K562 (cell line): ENCODE measurements at places on chromosomes 2 and 18.
A peak's percentile ranks its signal among the peaks of the same experiment; 100 is the strongest.

DNA sequence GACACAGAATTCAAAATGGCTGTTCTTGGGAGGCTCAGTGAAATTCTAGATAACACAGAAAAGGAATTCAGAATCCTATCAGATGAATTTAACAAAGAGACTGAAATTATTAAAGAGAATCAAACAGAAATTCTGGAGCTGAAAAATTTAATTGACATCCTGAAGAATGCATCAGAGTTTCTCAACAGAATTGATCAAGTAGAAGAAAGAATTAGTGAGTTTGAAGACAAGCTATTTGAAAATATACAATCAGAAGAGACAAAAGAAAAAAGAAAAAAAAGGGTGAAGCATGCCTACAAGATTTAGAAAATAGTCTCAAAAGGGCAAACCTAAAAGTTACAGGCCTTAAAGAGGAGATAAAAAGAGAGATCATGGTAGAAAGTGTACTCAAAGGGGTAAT, 12.0 kb upstream of the RANBP2 start:
- H3K4me1 ChIP-seq: no peaks in the 10 kb centered on the region
- H3K27me3 ChIP-seq: no peaks in the 10 kb centered on the region
- H3K4me3 ChIP-seq: no peak overlapping the region
- no peaks in the 10 kb centered on the region for H3K36me3 ChIP-seq
- H3K27ac ChIP-seq: no peak overlapping the region
- no peak for DNase-seq

DNA sequence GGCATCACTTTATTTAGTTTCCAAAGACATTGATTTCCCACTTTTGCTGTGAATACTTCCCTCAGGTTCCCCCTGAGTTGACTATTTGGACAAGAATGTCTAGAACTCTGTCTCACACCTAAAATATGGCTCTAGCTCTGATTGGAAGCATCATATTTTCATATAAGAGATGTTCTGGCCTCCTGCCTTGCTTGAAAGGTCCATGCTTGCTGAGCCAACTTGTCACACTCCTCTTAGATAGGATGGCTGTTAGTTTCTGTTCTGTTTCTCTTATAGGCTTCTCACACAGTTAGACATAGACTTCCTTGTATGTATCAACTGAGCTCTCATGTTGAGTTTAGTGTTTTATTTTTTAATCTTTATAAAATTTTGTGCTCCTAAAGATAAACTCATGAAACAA, 87.1 kb downstream of the CNTNAP5 start:
- no peaks in the 10 kb centered on the region for H3K36me3 ChIP-seq
- H3K27ac ChIP-seq: no peak overlapping the region
- H3K4me1 ChIP-seq: no peaks in the 10 kb centered on the region
- H3K27me3 ChIP-seq: no peaks in the 10 kb centered on the region

GRCh38 chr2:102141970-102142828, at the start of gene IL1R1:
TSS of gene IL1R1 (plus strand) at chr2:102142746. CDS start at chr2:102157725, 14,979 bp downstream.
- H3K36me3 ChIP-seq: no peaks in the 10 kb centered on the region; the same call in 2 of the 3 replicates
- H3K27me3 ChIP-seq: no peaks in the 10 kb centered on the region
- peak within 1 kb of the TSS; percentile 44 for H3K4me3 ChIP-seq
- peaks cover 16% of the 10 kb centered on the region for H3K4me1 ChIP-seq
- DNase-seq: peak; percentile 86
- H3K27ac ChIP-seq: no peak within 1 kb of the TSS; the same call in 2 of the 3 replicates

GRCh38 chr18:63410792-63411191, 11.5 kb downstream of the VPS4B start:
- no peaks in the 10 kb centered on the region for H3K4me1 ChIP-seq
- peaks cover 54% of the 10 kb centered on the region; the same call in 2 of the 3 replicates for H3K36me3 ChIP-seq
- DNase-seq: no peak
- H3K27ac ChIP-seq: no peak overlapping the region

GRCh38 chr2:69456950-69457445, 19.8 kb upstream of the NFU1 start:
- no peaks in the 10 kb centered on the region for H3K4me1 ChIP-seq
- H3K36me3 ChIP-seq: no peaks in the 10 kb centered on the region
- no peaks in the 10 kb centered on the region for H3K27me3 ChIP-seq
- no peak overlapping the region for H3K4me3 ChIP-seq
- no peak for DNase-seq

DNA sequence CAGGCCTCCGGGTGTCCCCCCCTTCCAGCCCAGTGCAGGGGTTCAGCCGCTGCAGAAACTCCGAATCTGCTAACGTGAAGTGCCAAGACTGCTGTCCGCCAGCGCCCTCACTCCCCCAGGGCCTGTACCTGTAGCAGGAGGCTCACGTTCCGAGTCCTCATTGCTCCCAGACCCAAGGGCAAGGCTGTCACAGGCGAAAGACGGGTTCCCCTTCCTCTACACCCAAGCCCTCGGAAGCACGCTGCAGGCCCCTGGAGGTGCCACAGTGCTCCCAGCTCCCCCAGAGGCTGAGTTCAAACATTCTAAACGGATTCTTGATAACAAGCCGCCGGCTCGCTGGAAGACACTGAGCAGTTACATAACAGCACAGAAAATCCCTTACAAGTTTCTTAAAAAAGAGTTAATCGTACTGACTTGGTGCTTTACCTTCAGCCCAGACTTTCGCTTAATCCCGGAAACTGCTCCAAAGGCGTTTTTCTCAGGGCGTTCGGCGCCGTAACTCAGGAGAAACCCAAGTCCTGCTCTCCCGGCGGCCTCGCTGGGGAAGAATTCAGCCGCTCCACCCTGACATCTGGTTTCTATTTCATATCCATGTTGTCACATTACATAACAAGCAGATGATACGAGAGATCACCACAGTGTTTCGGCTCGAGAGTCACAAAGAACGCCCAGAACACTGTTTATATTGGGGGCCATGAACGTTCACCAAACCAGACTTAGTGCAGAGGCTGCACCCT, 92.0 kb downstream of the HDAC4 start:
- DNase-seq: no peak
- no peaks in the 10 kb centered on the region for H3K27me3 ChIP-seq
- no peak overlapping the region for H3K27ac ChIP-seq
- H3K36me3 ChIP-seq: no peaks in the 10 kb centered on the region
- H3K4me1 ChIP-seq: peaks cover 2% of the 10 kb centered on the region; the same call in 2 of the 3 replicates

- H3K4me1 ChIP-seq: no peaks in the 10 kb centered on the region; the same call in 1 of the 2 replicates
- H3K27me3 ChIP-seq: peaks cover 49% of the 10 kb centered on the region
- H3K4me3 ChIP-seq: no peak overlapping the region
- H3K36me3 ChIP-seq: no peaks in the 10 kb centered on the region
- no peak for DNase-seq
Observed at GRCh38 chr2:85164145-85164569, 31.0 kb downstream of the TCF7L1 start.

DNA sequence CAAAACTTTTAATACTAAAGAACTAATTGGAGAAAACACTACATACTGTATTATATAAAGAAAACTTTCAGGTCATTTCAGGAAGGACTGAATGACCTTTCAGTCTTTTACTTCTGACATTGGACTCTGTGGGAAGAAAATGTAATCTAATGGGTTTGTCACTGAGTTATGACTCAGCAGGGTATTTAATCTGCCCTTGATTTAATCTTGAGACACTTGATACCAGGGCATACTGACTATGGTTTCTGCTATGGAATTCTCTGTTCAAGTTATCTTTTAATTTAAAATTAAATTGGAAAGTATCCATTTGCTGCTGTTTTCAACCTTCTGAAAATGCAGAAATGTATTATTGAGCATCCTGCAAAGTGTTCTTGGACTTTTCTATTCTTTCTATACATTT, 354.2 kb upstream of the GALNT5 start:
- H3K4me3 ChIP-seq: no peak overlapping the region
- H3K4me1 ChIP-seq: no peaks in the 10 kb centered on the region
- DNase-seq: no peak

- H3K36me3 ChIP-seq: no peaks in the 10 kb centered on the region
- DNase-seq: no peak
- H3K27me3 ChIP-seq: no peaks in the 10 kb centered on the region
- no peak overlapping the region for H3K27ac ChIP-seq
Observed at GRCh38 chr2:180742801-180743200, 237.6 kb upstream of the UBE2E3 start.

GRCh38 chr2:196101325-196101991, 32.8 kb upstream of the DNAH7 start:
- H3K4me3 ChIP-seq: no peak overlapping the region
- peak overlapping the region; percentile 47 for H3K27ac ChIP-seq
- peak; percentile 78 for DNase-seq
- no peaks in the 10 kb centered on the region for H3K36me3 ChIP-seq

- H3K4me3 ChIP-seq: no peak overlapping the region
- no peaks in the 10 kb centered on the region for H3K27me3 ChIP-seq
- H3K36me3 ChIP-seq: peaks cover 7% of the 10 kb centered on the region; the same call in 1 of the 3 replicates
- DNase-seq: no peak
Observed at GRCh38 chr2:54609241-54609640, 114.2 kb upstream of the EML6 start.

- peaks cover 5% of the 10 kb centered on the region; the same call in 1 of the 3 replicates for H3K36me3 ChIP-seq
- no peak for DNase-seq
- no peak overlapping the region for H3K4me3 ChIP-seq
- no peaks in the 10 kb centered on the region for H3K27me3 ChIP-seq
Observed at GRCh38 chr18:79422022-79422782, 26.5 kb downstream of the NFATC1 start.

DNA sequence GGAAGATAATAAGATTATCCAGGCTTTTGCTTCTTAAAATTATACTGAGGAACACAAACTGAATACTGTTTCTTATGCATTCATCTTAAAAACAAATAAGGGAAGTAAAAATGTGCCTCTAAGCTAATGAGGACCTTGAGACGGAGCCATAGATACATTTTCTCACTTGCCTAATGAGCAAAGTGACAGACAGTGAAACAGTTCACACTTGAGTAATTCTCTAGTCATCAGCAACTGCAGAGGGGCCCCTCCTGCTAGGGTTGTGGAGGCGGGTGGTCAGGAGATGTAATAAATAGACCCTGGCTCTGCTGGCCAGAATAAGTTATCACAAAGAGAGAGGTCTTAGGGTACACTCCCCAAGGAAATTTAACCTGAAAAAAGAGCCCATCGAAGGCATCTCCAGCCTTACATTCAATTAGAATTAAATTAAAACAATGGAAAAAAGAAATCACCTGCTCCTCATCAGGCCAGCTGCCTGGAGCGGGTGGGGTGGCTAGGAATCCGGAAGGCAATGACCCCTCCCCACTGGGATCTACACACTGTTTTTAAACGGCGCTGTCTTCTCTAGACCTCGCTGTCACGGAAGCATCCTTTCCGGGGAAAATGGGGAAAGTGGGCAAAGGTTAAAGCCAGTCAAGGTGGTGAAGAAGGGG, 32.6 kb upstream of the INSIG2 start:
- H3K36me3 ChIP-seq: no peaks in the 10 kb centered on the region
- no peak overlapping the region for H3K4me3 ChIP-seq
- peaks cover 16% of the 10 kb centered on the region for H3K27me3 ChIP-seq

- no peak overlapping the region for H3K27ac ChIP-seq
- H3K36me3 ChIP-seq: no peaks in the 10 kb centered on the region
- H3K4me3 ChIP-seq: no peak overlapping the region
- no peak for DNase-seq
- no peaks in the 10 kb centered on the region for H3K27me3 ChIP-seq
Observed at GRCh38 chr2:160581035-160581434, 87.4 kb upstream of the RBMS1 start.

GRCh38 chr18:60053747-60054304, 154.0 kb downstream of the PMAIP1 start:
- peaks cover 4% of the 10 kb centered on the region for H3K4me1 ChIP-seq
- H3K27ac ChIP-seq: peak overlapping the region; percentile 97
- H3K4me3 ChIP-seq: no peak overlapping the region
